ENCODE measurements at places on chromosomes 12 and 14.

DNA sequence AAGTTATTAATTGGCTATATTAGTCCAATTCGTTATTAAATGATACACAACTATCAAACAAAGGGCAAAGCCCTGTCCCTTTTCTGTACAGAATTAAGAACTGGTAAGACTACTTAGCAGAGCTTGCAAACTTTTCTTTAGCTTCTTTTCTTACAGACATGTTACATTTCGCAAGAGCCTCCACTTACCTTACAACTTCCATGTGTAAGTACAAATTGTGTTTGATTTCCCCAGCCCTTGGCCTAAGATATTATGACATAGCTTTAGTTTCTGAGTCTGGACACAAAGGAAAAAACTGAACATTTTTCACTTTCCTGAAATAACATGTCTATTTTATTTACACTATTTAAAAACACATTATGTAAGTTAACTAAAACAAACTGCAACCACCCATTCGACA, 1.7 kb downstream of the ATF7 start:
- no peak for DNase-seq

DNA sequence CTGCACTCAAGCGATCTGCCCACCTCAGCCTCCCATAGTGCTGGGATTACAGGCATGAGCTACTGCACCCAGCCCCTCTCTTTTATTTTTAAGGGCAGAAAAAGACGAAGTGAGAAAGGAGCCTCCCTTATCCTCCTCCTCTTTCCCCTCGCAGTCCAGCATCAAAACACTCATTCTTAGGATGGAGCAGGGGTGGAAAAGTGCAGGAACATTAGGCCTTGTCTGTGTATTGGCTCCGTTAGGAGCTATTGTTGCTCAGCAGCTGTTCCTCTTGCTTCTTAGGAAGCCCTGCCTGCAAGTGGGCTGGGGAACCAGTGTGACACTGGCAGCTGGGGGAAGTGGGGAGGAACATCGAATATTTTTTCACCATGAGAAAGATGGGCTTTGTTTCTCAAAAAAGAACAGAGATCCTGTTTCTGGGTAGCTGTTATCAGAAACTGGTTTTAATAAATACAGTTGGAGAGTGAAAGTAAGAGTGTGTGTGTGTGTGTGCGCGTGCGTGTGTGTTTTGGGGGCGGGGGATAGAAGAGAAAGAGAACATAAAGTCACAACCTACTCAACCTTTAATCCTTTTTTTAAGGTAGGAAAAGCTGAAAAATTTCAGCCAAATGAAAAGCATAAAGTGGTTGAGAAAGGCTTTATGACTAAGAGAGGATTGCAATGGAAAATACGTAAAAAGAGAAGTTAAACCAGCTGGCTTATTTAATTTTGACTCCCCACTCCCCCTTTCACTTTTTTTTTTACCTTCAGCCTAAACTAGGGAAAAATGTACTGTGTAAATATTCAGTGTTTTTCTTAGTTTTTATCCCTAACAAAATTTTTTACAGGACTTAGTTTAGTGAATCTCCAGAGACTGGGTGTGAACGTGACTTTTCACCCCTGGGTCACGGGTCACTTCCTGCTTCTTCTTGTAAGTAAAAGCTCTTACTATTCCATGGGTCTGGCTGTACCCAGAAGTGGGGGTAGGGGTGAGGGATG, 197.2 kb upstream of the PLEKHG7 start:
- DNase-seq, result no peak

- DNase-seq, result no peak
Observed at GRCh38 chr12:25020621-25021243, 71.8 kb upstream of the BCAT1 start.

GRCh38 chr12:110661337-110661972, 27.5 kb downstream of the HVCN1 start:
- DNase-seq, result peak; percentile 55

DNA sequence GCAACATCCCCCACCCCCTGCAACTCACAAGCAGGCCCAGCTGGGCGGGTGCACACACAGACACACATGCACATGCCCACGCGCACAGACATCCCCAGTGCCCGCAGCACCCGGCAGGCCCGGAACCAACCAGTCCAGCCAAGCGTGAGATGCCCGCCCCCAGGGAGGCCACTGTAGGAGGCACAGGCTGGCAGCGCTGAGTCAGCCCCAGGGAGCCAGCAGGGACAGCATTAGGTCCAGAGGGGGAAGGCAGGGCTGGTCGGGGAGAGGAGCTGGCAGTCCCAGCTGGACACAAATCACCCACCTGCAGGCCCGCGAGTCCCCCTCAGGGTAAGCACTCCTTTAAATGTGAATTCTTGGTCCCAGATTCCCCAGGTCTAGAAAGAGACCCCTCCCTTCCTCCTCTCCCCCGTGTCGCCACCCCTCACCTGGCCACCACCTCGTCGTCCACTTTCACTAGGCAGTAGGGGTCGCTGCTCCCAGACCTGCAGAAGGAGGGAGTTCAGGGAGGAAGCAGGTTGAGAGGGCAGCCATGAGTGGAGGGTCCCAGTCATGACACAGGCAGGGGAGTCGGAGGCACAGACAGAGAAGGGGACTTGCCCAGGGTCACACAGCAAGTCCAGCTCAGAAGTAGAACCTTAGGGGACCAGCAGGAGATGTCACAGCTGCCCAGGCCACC, 5.0 kb downstream of the RASAL1 start:
- DNase-seq, result no peak

DNA sequence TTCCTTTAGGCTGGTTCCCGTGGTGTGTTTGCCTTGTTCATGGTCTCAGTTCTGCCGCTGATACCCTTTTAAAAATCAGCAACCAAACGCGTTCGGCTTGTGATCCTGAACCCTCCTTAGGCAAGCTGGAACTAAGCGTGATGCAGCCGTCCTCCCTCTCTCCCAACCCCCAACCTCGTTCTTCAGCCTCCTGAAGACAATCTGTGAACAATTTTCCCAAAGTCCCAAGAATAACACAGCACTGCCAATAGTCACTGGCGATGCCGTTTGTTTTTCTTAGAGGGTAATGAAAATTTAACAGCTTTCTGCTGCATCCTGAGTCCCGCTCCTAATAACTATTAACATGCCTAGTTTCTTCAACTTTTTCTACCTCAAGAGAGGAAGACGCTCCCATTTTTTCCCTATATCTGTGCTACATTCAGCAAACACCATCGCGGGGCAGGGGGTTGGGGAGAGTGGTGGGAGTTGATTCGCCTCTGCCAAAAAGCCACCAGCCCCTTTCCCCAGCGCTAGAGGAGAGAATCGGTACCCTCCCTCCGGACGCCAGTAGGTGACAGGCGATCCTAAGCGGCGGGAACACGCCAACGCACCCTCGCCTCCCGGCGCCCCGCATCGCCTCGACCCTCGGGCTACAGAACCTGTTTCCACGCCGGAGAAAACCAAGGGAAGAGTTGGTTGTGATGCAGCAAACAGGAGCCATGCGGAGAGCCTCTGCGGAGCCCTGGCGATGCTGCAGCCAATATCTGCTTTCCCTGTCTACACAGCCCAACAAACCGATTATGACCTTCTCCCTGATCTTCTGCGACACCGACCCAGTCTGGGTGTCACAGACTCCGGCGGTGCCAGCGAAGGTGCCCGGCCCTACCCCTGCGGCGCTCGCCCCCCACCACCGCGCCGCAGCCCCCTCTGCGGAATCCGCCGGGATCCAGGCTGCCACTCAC, 752 bp downstream of the PRICKLE1 start:
- DNase-seq, result no peak

GRCh38 chr12:5706247-5706646, 238.8 kb downstream of the ANO2 start:
- DNase-seq, result no peak

All from activated T-cell treated with anti-CD3 and anti-CD28 coated beads for 48 hours (primary cell).